Brain microvascular endothelial cell (primary cell): ENCODE measurements at places on chromosomes 2 and 18.

- no peak for DNase-seq
These were observed 84.6 kb downstream of the TMEM237 start for GRCh38 chr2:201558665-201559064.

- no peak for DNase-seq
These were observed 14.0 kb upstream of the DUSP2 start for GRCh38 chr2:96159084-96159830.

GRCh38 chr2:156380117-156380645, 47.7 kb upstream of the NR4A2 start:
- peak; percentile 31 for DNase-seq

- no peak for DNase-seq
These were observed 861.8 kb downstream of the TRIB2 start for GRCh38 chr2:13578547-13578946.

DNA sequence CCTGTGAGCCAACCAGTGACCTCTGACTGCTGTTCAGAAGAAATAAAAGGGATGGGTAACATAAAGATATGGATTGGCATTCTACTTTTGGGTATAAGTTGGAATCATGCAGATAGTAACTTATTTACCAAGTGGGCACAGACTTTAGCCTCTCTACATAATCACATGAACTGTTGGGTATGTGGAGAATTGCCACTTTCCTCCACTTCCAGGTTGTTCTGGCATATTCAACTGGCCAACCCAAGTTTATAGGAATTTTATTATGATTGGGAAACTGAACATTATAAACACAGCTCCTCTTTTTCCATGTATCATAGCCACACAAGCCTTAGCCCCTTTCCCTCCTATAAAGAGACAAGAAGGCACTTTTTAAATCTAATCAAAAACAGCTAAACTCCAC, 179.3 kb downstream of the RNF152 start:
- DNase-seq: no peak

DNA sequence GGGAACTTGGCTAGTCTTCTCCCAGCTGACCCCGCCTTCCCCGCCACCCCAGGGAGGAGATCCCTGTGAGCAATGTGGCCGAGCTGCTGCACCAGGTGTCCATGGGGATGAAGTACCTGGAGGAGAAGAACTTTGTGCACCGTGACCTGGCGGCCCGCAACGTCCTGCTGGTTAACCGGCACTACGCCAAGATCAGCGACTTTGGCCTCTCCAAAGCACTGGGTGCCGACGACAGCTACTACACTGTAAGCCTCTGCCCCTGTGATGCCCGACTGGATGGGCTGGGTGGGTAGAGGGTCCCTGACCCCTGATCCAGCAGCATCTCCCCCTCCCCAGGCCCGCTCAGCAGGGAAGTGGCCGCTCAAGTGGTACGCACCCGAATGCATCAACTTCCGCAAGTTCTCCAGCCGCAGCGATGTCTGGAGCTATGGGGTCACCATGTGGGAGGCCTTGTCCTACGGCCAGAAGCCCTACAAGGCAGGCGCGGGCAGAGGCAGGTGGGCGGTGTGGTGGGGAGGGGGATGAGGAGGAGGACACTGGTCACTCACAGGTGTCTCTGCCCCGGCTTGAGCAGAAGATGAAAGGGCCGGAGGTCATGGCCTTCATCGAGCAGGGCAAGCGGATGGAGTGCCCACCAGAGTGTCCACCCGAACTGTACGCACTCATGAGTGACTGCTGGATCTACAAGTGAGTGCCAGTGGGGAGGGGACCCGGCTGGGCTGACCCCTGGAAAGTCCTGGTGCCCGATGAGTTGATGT, 24.2 kb downstream of the ZAP70 start:
- no peak for DNase-seq

- DNase-seq: peak; percentile 43
These were observed at the start of gene CDCA7 for GRCh38 chr2:173354582-173355131. Gene CDCA7 (plus strand): TSS chr2:173354872. CDS start chr2:173354964, 92 bp downstream.

DNA sequence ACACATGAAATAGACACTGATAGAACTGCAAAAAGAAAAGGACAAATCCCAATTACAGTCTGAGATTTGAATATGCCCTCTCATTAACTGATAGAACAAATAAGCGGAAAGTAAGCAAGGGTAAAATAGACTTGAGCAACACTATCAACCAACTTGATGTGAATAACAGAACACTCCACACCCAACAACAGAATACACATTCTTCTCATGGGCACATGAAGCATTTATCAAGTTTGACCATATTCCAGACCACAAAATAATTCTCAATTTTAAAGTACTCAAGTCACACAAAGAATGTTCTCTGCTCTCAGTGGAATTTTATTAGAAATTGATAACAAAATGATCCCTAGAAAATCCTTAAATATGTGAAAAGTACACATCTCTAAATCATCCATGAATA, 19.0 kb downstream of the ETAA1 start:
- no peak for DNase-seq
